ENCODE measurements at places on chromosomes 5 and 9.

- peak; percentile 25 for DNase-seq
Measured at GRCh38 chr5:151522226-151522625, 68.9 kb downstream of the FAT2 start.

- DNase-seq = peak; percentile 91
Measured at GRCh38 chr5:165139721-165140120, 1634.3 kb downstream of the MAT2B start.

DNA sequence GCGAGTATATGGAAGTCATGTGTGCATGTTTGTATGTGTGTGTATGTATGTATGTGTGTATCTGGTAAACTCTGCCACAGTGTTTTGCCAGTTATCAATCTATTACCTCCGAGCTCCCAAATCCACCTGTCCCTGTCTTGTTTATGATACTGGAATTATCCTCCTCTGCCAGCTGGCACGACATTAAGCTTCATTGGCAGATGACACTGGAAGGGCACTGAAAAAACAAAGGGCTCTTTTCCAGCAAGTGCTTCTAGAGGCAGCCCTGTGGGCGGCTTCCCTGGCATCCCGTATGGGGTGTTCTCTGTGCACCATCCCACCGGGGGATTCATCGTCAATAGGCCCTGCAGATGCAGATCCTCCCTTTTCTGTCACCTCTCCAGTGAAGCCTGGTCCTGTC, 221.5 kb downstream of the MSX2 start:
- no peak for DNase-seq

DNA sequence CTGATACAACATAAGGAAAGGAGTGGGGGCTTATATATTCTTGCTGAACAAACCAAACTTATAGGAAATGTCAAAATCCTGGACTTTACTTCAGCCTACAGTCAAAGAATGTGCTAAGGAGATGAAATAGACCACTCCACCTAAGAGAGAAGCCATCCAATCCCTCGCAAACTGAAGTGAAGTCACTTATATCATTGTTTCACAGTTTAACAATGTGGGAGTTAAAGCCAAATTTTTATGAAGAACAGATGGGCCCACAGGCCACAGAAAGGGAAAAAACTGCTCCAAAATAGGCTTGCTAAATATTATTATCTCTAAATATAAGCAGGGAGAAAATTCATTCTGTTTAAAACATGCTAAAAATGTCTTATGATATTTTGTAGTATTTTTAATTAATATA, 233.3 kb downstream of the GAS1 start:
- no peak for DNase-seq

DNA sequence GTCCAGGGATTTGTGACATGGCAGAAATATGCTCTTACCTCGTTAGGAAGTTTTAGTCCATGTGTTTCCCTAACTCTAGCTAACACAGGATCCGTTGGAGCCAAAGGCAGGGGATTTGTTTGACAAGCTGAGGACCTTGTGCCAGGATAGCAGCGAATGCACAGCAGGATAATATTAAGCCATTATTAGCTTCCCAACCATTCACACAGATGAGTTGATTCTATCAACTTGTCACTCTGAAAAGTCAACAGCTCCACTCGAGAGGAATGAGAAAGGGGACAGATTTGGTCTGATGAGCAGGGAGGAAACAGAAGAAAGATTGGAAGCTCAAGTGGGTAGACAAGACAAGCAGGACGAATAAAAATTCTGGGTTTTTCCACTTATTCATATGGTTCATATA, 106.2 kb downstream of the FSTL4 start:
- no peak for DNase-seq

- DNase-seq = no peak
Measured at GRCh38 chr5:59628062-59628828, 265.3 kb downstream of the PDE4D start.

Measured in Kasumi-1 (cell line).